ENCODE measurements at places on chromosomes 4 and X.
A peak's percentile ranks its signal among the peaks of the same experiment; 100 is the strongest.

- DNase-seq, result no peak
These were observed 1319.7 kb upstream of the TENM3 start for GRCh38 chr4:180923486-180923885.

GRCh38 chrX:14826319-14826718, 46.5 kb downstream of the FANCB start:
- no peak for DNase-seq

- DNase-seq, result no peak
These were observed 11.2 kb downstream of the PJA1 start for GRCh38 chrX:69154051-69154450.

DNA sequence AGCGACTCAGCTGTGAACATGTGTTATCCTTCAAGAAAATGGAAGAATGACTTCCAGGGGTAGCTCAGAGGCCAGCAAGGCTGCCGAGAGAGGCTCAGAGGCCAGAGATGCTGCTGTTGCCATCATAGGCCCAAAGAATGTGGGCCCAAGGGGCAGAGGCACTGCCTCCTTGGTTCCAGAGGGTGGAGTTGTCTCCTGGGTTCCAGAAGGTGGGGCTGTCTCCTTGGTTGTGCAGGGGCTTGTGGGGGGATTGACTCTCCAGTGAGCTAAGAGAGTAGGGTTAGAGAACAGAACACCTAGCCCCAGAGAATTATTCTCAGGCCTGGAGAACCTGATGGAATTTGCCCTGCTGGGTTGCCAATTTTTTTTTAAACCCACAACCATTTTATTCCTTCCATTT, 62.6 kb downstream of the DGKK start:
- DNase-seq, result no peak

- DNase-seq, result no peak
These were observed 10.2 kb downstream of the CD40LG start for GRCh38 chrX:136658151-136658550.

DNA sequence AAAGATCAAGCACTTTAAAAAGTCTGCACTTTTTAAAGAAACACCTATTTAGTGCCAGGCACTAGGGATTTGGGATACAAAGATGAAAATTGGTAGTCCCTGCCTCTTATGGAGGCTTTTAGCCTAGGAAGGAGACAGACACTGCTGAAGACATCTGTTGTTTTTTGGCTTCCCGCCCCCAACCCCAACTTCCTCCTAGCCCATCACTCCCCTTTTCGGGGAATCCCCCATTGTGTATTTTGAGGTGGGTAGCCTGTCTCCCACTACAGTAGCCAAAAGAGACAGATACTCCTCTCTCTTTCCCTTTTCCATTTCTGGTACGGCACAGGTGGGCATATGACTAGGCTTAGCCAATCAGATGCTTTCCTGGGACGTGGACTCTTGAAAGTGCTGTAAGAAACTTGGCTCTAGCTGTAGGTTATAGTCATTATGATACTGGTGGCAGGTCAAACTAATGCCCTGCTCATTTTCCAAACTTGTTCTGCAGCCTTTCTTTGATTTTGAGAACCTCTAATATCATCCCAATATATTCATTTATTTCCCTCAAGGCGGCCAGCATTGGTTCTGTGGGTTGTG, 194.6 kb upstream of the RBPJ start:
- peak; percentile 15 for DNase-seq

DNA sequence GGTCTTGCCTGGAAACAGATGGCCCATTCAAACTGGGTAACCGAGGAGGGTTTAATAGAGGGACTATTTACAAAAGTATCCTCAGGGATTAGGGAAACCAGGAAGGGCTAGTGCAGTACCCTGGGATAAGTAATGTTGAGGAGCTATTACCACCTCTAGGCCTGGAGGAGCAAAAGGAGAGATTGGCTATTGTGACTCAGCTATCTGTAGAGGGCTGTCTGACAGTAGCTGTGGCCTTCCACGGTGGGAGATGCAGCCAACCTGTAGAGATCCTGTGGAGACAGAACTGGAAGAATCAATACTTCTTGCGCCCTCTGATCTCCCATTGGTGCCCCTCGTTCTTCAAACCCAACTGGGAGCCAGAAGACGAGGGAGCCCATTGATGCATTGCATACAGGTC, 34.1 kb upstream of the RPS6KA3 start:
- DNase-seq, result no peak

GRCh38 chrX:131828482-131828881, 194.6 kb upstream of the STK26 start:
- no peak for DNase-seq

DNA sequence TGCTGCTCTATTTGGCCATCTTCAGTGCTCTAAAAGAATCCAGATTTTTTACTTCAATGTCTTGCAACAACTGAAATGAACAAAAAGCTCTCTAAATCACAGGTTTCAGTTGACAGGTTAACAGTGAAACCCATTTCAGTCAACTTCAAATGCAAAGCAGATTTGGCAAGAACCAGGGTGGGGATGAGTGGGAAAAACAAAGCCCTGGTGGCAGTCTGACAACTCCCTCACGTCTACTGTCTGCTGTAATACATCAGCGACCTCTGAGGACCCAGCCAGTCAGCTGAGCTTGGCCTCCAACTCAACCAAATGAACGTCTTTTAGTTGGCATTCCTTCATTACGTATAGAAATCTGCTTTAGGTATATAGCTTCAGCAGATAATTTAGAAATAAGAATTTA, 95.8 kb downstream of the COL25A1 start:
- DNase-seq, result no peak

DNA sequence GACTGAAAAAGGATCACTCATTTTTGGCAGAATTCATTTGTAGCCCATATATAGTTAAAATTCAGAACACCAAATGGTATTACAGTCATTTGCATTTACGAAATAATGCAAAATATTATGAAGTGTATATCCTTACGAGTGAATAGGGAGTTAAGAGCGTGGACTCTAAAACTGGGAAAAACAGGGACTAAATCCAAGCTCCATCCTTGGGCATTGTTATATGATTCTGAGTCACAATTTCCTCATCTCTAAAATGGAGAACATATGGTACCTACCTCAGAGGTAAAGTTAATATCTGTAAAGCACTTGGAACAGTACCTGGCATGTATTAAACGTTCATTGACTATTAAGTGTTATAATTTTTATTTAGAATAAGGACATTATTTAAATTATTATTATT, 106.3 kb downstream of the ZAR1 start:
- no peak for DNase-seq

- DNase-seq, result no peak
These were observed 170.6 kb downstream of the ZC4H2 start for GRCh38 chrX:64805683-64806082.

DNA sequence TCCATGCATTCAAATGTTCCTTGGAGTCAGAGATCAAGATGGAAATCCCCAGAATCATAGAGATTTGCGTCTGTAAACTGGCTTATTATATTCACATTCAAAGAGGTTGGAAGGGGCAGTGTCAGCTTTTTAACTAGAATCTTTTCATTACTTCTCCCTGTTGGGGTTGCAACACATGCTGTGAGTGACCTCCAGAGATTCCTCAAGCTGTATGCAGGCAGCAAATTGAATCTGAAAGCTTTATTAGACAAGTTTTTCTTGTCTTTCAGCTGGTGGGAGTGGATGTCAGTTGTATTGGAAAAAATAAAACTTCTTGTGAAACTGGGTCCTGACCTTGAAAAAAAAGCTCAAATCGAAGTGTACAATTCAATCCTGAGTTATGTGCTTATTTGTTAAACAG, 736.5 kb upstream of the FTHL17 start:
- no peak for DNase-seq

DNA sequence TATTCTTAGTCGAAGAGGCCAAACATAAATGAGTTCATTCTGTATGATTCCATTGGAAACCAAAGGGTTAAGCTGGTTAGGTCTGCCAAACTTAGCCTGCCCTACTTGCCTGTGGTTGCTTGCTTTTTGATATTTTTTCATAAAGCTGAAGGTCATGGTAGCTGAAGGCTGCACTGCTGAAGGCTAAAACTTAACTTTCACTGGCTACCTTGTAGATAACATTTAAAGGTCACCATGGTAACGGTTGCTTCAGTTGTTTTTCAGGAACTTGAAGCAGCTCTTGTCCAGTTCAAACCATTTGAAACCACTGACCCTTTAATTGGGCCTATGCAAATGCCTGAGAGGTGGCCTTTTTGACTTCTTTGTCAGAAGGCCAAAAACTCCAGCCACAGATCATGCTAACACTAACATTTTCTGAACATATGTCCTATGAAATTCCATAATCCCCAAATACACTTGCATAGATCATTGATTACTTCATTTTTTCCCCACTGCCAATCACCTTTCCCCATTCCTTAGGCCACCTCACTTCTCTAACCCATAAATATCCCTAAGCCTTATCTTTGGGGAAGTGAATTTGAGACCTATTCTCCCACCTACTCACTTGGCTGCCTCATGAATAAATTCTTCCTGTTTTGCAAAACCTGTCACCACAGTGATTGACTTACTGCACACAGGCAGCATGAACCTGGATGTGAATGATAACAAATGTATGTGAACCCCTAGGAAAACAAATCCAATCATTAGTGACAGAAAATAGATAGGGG, 10.7 kb upstream of the SMIM10L2A start:
- no peak for DNase-seq

GRCh38 chr4:168257768-168258167, 60.8 kb downstream of the DDX60 start:
- DNase-seq, result peak; percentile 46

DNA sequence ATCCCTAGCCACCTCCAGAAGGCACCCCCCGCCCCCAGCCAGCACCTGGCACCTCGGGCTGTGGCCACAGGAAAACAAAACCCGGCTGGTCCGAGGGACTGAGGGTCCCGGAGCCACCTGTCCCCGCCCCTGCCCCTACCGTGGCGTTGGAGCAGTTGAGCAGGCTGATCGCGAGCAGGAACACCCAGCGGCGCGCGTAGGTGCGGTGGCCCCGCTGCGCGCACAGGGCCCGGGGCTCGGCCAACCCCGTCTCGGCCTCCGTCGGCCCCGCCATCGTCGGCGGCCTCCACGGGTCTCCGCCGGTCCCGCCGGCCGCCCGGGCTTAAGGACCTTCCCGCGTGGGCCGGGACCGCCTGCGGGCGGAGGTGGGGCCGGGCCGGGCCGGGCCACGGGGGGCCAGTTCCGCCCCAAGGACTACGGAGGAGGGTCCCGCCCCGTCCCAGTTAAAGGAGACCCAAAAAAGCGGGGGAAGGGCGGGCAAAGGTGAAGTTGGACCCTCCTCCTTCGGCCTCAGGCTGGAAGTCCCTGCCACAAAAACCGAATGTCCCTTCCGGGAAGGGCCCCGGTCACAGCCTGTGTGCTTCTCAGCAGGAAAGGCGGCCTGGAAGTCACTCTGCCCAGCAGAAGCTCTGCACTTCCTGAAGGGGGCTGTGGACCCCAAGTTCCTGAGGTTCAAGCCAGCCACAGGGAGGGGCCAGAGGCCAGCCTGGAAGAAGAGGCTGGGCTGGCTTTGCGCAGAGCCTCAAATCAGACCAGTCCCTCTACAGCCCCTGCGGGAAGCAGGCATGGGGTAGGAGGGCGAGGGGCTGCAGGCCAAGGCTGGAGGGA, at the start of gene SLC49A3:
Gene SLC49A3 (minus strand): TSS at position 298 of the 828 bp plus-strand sequence. CDS start 24 bp downstream, at position 274.
- peak; percentile 41 for DNase-seq

DNA sequence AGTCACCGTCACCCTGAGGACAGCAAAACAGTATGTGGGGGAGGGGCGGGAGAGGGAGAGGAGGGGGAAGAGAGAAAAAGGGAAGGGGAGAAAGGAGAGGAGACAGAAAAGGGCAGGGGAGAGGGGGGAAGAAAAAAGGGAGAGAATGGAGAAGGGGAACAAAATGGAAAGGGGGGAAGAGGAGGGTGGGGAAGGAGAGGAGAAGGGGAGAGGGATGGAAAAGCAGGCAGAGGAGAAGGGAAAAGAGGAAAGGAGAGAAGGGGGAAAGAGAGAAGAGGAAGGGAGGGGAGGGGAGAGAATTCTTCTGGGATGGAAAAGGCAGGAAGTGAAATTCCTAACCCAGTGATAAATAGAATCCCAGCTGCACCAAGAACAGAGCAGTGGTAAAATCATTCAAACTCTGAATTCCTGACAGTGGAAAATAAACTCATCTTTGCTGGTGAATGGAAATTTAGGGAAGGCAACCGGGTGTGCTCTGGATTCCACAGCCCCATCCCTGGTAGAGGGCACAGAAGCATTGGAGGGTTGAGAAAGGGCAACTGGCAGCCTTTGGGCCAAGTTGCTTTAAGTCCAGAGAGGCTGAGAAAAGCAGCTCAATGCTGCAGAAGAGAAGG, 244.2 kb downstream of the BCOR start:
- no peak for DNase-seq

- DNase-seq, result no peak
These were observed at the start of gene TMPRSS11F for GRCh38 chr4:68129793-68130192. TMPRSS11F (minus strand) TSS chr4:68129869; CDS start chr4:68129820, 49 bp downstream.

GRCh38 chr4:2194496-2194895, 47.4 kb downstream of the HAUS3 start:
- no peak for DNase-seq

DNA sequence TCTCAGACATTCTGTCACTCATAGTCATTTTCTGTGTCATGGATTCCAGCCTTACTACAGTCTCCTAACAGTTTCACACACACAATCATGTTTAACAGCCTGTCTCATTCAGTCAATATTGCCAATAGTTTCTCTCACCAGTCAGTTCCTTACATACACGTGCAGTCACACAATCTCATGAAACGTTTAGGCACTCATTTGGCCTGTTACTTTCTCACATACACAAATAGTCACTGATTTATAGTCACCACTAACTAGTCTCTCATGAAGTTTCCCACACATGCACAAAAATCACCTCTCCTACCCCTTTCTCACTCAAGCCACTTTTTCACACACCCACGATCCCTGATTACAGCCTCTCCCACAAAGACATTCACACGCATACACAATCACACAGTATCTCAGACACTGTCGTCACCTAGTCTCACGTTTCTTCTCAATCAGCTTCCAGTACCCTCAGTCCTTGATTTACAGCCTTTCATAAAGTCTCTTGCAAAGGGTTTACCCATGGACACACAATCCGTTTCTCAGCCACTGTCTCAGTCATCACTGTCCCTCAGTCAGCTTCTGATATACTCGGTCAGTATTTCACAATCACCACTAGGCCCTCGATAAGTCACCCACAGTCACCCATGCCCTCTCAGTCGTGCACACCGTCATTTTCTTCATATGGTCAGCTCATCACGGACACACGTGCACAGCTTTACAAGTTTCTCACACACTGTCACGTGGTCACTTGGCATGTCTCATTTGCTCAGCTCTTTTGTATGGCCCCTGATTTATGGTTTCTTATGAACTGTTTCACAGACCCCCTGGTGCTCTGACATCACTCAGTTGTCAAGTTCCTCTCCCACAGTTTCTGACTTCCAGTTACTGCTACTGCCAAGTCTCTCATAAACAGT, 4.2 kb upstream of the CFP start:
- no peak for DNase-seq

- DNase-seq, result no peak
These were observed 30.3 kb downstream of the MAGEA1 start for GRCh38 chrX:153209347-153209746.

DNA sequence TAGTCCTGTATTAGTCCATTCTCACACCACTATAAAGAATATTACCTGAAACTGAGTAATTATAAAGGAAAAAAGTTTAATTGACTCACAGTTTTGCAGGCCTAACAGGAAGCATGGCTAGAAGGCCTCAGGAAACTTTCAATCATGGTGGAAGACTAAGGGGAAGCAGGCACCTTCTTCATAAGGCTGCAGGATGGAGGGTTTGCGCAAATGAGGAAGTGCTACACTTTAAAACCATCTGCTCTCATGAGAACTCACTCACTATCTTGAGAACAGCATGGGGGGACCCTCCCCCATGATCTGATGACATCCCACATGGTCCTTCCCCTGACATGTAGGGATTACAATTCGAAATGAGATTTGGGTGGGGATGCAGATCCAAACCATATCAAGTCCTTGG, 12.1 kb upstream of the MAGEA11 start:
- no peak for DNase-seq
